ENCODE measurements at places on chromosomes 11 and 22.

DNA sequence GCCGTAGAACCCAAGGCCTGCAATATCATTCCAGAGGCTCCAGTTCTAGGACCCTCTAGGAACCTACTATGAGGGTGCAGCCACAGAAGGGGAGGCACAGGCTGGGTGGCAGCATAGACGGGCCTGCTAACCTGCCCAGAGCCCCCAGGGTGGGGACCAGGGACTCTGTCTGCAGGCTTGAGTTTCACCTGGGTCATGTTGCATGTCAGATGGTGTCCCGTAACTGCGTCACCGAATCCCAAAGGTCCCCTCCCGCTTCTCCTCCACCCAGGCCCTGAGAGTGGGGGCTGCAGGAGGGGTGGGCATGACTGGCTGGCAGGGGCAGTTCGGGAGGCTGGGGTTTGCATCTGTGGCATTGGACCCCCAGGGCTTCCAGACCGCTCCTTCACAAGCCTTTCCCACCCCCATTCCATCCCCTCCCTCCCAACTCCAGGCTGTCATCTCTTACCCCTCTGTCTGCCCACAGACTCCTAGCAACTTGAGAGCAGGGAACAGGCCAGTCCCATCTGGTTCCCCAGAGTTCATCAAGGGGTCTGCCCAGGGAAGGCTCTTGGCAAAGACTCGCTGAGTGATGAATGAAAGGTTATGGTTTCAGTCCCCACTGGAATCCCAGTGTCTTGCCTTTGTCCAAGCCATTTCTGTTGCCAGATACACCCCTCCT lies 16.3 kb downstream of the MYO7A start:
- no peak for DNase-seq

GRCh38 chr22:43094551-43094950 lies 5.4 kb upstream of the TTLL1 start:
- DNase-seq, result no peak

- peak; percentile 27 for DNase-seq
Measured at GRCh38 chr11:104799251-104799650, 99.0 kb downstream of the CASP12 start.

GRCh38 chr11:69497221-69497787 lies 15.8 kb downstream of the LINC01488 start:
- DNase-seq, result no peak

GRCh38 chr11:91792779-91793262 lies 431.8 kb upstream of the FAT3 start:
- DNase-seq, result no peak

DNA sequence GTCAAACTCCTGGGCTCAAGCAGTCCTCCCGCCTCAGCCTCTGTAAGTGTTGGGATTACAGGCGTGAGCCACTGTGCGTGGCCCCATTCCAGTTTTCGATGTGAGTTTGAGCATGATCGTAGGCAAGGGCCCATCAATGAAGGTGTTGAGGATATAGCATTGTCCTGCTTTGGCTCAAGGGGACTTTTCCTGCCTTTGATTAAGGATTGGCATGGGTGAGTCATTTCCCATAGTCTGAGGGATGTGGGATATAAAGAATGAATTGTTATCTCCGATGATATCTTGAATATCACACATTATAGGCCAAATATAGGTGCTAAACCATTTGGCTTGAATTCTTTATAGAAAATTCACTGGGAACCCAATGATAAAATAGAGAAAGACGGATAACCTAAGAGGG lies 30.4 kb downstream of the STIM1 start:
- DNase-seq, result no peak
